GM04503 (cell line): ENCODE measurements at places on chromosomes 2 and 18.

- DNase-seq, result no peak
Measured at GRCh38 chr18:63953811-63954210, 4.7 kb downstream of the HMSD start.

- DNase-seq, result no peak
Measured at GRCh38 chr18:34098109-34098508, 126.6 kb downstream of the NOL4 start.

DNA sequence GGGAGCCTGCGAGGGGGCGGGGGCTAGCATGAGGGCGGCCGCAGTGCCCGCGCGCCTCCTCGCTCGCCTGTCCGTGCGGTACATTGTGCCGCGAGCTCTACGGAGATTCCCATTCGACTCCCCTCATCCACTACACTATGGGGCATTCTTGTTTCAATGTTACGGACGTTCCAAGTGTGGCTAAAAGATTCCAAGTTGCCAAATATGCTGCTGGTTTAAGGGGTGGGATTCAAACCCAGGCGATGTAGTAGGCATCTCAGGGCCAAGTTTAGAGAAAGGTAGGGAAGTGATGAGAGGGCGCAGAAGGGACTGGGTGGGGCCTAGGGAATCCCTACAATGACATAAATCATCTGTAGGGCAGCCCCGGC is 10.0 kb upstream of the CRYBA2 start:
- DNase-seq, result no peak

DNA sequence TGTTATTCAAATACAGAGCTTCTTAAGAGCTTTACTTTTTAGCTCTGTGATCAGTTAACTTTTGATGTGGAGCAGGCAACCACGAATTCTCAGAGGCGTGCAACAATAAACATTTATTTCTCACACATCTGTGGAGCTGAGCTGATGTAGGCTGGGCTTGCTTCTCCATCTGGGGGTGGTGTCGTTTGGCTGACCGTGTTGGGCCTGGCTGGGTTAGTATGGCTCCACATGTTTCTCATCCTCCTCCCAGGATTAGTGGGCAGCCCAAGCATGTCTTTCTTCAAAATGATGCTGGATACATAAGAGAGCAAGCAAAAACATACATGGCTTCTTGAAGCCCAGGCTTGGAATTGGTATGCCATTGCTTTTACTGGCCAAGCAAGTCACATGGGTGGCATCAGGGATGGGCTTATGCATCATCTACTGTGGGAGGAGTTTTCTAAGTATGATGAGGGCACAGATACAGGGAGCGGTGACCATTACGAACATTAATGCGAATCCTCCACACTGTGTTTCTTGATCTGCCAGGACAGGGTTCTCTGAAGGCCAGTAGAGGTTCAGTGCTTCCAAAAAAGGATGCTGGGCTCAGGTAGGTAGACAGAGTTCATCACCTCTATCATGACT is 157.0 kb upstream of the TNP1 start:
- no peak for DNase-seq

DNA sequence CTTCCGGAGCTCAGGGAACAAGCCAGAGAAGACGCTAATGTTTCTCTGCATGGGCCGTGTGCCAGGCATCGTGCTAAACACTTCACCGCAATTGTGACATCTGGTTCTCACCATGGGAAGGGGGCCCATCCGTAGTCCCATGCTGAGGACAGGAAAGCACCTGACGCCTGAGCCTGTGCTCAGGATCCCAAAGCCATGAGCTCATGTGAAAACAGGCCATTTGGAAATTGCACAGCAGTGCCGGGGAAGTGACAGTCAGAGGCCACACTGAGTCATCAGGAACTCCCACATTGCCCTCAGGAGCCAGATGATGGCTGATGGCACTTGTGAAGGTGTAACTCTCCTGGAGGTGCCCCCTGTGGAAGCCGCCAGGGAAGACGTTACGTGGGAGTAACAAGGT is 141.0 kb downstream of the INHBB start:
- no peak for DNase-seq

DNA sequence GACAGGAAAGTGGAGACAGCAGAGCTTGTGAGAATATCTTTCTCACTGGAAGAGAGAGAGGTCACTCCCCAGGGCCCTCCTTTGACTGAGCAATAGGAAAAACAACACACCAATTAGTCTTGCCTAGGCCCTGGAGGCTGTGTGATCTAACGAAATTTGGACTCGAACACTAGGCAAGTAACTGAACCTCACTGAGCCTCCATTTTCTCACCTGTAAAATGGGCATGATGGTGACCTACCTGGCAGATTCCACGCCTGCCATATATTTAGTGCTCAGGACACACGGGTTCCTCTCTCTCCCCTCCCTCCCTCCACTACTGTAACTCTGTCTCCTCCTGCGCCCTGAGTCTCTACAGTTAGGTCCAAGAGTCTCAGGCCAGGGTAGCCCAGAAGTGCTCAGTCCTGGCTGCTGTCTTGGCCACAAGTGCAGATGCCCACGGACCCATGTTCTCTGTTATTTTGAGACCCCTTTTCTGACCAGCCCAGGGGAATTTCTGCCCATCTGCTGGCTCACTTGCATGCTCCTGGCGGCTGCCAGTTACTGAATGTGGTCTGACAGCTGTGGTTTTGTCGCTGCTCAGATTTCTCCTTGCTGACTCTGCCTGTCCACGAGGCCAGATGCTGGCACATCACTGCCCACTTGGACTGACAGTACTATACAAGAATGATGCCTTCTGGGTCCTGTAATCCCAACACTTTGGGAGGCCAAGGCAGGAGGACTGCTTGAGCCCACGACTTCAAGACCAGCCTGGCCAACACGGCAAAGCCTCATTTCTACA is 9.6 kb upstream of the GIGYF2 start:
- no peak for DNase-seq
